ENCODE measurements at places on chromosomes 11 and 22.

DNA sequence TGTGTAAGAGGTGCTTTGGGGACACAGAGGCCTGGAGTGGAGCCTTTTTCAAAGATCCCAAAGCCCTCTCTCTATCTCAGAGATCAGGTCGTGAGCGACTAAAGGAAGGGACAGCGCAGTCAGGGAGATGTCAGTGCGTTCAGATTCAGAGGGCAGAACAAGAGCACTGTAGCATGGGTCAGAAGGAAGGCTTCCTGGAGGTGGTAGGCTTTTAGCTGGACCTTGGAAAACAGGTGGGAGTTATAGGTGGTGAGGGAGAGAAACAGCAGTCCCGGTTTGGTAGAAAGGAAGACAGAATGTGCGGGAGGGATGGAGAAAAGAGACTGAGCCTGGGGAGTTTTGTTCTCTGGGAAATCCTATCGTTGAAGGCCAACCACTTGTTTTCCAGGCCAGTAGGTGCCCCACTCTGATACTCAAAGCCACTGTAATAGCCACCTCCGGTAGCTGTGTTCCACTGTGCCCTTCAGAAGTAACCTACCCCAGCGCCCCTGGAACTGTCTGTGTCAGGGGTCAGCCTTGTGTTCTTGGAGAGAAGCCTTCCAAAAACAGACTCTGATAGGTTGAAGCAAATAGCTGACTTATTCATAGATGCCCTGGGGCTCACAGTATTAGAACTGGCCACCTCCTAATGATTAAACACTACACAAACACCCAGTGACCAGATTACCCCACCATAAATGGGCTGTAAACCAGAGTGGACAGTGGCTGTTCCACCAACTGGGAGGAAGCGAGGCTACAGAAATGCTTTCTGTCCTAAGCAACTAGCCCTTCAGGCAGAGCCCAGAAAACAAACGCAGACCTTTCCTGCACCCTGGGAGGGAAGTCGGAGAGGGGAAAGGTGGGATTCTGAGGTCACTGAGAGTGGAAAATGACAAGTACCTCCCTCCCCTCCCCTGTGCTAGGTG is 157.7 kb downstream of the DBX1 start:
- DNase-seq: no peak

DNA sequence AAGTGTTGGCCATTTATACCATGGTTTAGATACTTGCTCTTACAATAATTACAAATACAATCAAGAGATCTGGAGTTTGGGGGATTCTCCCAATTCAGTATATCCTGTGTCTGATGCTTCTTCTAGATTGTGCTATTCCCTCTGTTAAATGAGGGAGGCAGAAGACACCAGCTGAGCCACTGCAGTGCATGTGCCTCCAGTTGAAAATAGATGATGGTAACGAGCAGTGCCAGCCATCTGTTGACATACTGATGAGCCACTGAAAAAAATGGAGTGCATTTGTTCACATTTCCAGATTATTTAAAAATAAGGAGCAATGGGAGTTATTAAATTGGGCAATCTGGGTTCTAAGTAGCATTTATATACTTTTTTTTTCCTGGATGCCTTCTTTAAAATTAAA is 1428.0 kb upstream of the TENM4 start:
- DNase-seq: no peak

- no peak for DNase-seq
Observed at GRCh38 chr22:50700387-50701075, 27.9 kb downstream of the SHANK3 start.

GRCh38 chr11:73002214-73002613 is 139.9 kb downstream of the FCHSD2 start:
- no peak for DNase-seq

GRCh38 chr11:1485504-1485885 is 1.1 kb downstream of the MOB2 start:
- no peak for DNase-seq

DNA sequence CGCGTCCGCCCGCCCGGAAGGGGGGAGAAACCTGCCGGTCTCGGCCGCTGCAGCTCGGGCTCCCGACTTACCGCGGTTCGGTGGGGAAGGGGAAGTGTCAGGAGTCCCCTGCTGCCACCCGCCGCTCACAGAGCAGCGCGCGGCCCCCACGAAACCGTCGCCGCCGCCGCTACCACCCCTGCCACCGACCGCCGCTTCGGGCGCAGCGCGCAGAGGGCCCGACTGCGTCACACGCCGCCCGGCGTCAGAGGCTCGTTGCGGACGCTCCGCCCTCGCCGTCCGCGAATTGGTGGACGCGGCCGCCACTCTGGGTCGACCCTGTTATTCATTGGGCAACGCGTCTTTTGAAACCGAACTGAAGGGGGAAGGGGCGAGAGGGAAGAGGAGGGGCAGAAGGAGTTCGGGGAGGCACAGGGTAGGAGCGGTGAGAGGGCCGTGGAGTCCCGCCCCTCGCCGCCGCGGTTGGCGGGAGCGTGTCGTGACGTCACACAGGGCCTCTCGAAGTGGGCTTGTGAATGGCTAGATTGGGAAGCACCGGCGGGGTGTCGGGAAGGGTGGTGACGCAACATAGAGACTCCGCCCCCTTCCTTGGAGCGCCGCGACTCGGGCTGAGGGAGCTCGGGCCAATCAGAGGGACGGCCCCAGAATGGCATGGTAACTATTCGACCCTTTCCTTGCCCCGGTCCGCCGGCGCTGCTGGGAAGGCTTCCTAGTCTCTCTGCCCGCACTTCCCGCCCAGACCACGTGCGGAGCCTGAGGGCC is at the start of gene NUP98:
Gene NUP98, minus strand, starts transcription at position 226 of the 762 bp plus-strand sequence. CDS start 15,437 bp downstream, outside the sequence.
- DNase-seq: peak; percentile 100

DNA sequence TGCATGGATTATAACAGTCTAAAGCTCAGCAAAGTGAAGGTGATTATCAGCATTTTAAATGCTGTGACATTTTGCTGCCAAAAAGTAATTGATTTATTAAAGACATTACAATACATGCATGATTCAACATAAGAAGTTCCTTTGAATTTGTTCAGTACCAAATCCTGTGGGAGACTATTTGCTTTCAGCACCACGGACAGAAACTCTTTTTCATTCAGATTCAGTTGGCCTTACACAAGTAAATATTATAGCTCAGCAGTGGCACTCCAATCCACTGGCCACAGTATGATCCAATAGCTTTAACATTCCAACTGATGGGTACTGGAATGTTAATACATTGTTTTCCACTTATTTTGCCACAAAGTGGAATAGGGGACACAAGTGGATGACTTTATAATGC is 806.7 kb downstream of the NTM start:
- DNase-seq: peak; percentile 86

DNA sequence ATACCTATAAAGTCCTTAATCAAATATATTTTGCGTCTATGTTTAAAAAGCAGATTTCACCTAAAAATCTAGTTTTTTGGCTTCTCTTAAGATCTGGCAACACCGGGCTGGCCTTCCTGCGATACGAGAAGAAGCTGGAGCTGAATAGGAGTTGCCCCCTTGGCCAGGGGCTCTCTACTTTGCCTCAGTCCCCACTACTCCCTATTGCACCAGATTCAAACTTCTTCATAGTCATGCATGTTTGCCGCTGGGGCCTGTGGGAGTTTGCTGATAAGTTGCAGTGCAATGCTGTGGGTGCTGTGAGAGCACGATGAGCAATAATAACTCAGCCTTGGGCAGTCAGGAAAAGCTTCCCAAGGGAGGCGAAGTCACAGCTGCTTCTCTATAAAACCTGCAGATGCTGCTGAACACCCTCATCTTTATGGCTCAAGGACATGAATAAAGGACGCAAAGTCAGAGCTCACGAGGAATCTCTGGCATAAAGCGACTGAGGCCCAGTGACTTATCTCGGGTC is 15.2 kb upstream of the EIF3D start:
- DNase-seq: no peak

- DNase-seq: no peak
Observed at GRCh38 chr11:67636962-67637361, 2.6 kb downstream of the TBX10 start.

DNA sequence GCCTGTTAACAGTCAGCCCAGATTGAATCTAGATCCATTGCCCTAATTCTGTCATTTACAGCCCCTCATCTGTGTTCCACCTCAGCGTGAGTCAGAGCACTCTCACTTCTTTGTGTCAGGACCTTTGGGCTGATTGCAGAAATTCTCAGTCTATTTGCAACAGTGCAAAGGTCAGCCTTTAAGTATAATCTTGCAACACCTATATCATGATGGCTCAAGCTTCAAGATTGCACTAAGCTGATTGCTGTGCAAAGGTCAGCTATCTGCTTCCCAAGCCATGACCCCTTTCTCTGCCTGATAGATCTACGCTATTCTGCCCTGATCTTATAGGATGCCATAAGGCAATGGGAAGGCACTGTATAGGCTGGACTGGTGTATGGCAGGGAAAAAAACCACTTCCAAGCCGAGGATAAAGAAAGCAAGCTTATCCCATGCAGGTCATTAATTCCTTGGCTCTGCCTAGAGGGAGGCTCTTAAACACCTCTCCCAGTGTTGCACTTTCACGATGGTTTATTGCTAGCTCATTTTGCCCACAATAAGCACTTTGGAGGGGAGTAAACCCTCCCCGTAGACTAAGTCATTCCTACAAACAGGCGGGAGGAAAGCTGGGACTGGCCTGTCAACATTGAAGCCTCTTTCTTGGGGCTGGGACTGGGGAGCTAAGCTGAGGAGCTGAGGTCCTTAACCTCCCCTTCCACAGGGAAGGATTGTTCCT is 100.6 kb downstream of the RRAS2 start:
- no peak for DNase-seq

DNA sequence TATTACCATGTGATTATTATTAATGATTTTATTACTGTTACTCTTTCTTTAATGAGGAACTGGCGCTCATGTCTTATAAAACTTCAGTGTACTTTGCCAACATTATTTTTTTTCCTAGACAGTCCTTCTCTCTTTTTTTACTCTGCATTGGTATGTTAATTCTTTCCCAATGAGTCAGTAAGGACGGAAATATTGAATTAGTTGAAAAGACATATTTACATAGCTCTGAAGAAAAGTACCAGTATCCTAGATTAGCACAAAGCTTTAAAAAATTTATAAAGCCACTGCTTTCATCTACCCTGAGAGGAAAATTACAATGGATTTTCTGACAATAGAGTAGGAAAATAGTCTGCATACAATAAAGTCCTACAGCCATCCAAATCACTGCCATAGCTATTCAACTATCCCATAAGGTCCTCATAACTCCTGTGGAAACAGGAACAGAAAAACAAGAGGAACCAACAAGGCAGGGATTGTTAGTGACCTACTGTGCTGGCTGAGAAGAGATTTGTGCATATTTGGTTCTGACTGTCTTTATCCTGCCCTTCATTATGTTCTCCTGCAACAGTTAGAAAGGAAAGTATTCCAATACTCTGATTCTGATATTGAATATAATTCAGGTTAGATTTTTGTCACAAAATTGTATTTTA is 314.4 kb downstream of the AASDHPPT start:
- no peak for DNase-seq

GRCh38 chr11:64008283-64008913 is 22.2 kb downstream of the OTUB1 start:
- no peak for DNase-seq

GRCh38 chr11:48020092-48020755 is 39.9 kb downstream of the PTPRJ start:
- DNase-seq: no peak

DNA sequence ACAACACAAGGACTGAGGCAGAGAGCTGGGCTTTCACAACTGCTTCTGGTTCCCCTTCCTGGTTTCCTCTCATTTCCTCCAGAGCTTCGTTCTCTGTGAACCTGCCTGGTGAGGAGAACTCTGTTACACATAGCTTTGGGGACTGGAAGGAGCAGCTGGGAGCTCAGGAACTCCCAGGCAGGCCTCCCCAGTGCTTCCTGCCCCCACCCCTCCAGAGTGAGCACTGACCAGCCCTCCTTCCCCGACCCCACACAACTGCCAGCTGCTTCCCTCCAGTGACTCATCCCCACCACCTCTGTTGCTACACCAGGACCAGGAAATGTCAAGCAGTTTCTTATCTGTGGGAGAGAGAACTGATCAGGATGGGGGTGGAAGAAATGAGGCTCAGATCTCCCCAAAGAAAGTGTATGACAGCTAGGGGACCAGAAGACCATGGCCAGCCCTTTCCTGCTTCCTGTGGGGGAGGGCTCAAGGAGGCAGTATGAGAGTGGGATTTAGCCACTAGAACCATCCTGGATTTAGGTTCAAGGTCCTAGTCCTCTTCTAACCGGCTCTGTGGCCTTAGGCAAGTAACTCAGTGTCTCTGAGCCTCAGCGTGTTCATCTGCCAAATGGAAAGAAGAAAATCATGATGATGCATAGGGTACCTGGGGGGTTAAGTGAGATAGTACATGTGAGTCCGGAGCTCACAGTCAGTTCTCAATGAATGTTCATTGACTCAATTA is 4.5 kb upstream of the TP53I11 start:
- DNase-seq: no peak

- no peak for DNase-seq
Observed at GRCh38 chr11:130407978-130408377, 20.4 kb downstream of the ADAMTS8 start.

DNA sequence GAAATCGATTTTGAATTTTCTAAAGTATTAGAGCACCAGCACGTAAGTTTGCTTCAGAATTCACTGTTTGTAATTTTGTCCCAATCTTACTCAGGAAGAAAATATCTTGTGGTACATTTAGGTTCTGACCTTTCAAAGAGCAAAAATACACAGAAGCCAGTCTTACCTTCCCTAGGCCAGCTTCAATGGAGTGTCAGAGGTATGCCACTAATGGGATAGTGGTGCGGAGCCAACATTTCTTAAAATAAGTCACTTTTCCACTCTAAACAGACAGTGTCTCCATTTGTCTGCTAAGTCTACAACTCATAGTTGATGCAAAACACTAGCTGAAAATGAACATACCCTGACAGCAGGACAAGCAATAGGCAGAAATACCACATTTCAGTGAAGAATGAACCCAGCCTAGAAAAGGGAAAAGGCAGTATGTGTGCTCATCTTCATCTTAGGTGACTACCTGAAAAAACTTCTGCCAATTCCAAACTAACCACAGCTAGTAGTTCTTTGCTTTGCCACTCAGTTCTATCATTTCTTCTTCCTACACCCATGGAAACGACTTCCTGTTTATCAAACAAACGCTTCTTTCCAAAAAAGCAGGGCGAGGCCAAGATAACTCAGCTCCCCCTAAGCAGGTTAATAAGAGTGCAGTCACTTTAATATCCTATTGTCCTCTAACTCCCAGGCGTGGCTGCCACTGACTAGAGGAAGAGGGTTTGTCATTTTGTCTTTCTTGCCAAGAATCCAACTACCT is 94.0 kb upstream of the APOA1 start:
- no peak for DNase-seq

GRCh38 chr11:19723572-19724342 is 11.1 kb downstream of the NAV2 start:
- no peak for DNase-seq
